Activated naive CD8-positive, alpha-beta T cell treated with anti-CD3 and anti-CD28 coated beads, Interleukin-2, amount 50 U/mL, for 24 hours (primary cell): ENCODE measurements at places on chromosomes 3 and 15.

GRCh38 chr3:32856355-32856889 is 38.6 kb downstream of the TRIM71 start:
- no peak for DNase-seq

DNA sequence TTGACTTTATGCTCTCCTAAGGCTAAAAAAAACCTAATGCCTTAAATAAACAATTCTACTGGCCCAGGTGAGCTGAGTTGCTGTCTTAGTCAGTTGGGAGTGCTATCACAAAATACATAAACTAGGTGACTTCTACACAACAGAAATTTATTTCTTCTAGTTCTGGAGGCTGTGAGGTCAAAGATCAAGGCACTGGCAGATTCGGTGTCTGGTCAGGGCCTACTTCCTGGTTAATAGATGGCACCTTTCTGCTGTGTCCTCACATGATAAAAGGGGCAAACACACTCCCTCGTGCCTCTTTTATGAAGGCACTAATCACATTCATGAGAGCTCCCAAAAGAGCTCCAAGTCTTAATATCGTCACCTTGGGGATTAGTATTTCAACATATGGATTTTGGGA is 11.5 kb upstream of the TBL1XR1 start:
- no peak for DNase-seq

DNA sequence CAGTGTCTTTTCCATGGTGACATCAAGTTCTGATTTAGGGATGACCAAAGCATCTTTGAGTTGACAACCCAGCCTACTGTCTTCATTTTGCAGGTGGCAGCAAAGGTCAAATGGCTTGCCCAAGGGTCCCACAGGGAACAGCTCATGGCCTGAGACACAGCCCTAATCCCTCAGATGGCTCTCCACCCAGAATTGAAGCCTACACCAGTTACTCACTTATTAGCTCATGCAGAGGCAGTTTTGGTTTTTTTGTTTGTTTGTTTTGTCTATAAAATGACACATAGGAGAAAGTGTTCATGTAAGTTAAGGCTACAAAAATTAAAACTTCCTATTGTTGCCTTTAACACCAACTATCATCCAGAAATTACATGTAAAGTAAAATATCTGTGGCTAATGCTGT is 167.9 kb downstream of the OSBPL10 start:
- DNase-seq = no peak

DNA sequence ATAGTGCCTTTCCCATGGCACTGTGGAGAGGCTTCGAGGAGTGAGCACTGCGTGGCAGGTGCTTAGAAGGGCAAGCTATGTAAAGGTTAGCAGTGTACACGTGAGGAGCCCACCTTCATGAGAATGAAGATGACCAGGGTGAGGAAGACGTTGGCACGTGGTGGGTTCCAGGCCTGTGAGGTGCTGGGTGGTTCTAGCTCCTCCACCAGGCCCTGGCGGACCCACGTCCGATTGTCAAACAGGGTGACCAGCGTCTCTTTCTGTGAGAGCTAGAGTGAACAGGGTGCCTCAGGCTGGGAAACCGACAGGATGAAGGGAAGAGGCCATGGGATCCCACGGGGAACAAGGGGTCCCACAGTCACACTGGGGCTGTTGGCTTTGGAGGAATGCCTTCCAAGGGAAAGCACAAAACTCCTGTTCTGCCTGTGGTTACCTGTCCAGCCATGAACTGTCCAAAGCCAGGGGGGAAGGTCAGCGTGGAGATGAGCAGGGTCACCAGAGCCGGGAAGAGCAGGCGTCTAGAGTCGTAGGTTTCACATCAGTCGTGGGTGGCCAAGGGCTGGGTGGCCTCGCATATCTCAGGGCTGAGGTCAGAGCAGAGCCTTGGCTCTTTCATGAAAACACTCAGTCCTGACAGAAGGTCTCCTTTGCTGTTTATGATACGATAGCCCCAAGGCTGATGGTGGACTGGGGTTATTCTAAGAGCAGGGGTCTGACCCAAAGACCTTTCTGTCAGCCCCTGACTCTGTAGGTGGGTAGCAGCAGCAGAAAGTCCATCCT is 6.0 kb downstream of the CLCN2 start:
- no peak for DNase-seq

- no peak for DNase-seq
These were observed 503.6 kb downstream of the SHQ1 start for GRCh38 chr3:72344647-72345046.

DNA sequence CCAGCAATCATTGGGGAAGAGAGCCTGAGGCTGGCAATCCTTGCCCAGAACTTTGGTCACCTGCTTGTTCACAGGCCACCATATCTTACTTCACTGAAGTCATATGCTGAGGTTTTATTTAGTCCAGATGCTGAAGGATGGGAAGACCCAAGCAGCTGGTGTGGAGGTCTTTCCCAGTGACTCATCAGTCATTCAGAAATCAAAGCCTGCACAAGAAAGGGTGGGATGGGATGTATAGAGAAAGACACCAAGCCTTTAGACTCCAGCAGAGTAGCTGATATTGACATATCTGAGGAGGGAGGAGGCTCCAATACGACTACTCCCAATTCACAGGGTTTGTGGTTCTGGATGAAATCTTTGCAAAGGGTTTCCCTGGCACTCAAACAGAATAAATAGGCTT is 13.0 kb upstream of the PHLDB2 start:
- no peak for DNase-seq

- no peak for DNase-seq
These were observed 141.2 kb downstream of the HCN4 start for GRCh38 chr15:73227433-73228056.

DNA sequence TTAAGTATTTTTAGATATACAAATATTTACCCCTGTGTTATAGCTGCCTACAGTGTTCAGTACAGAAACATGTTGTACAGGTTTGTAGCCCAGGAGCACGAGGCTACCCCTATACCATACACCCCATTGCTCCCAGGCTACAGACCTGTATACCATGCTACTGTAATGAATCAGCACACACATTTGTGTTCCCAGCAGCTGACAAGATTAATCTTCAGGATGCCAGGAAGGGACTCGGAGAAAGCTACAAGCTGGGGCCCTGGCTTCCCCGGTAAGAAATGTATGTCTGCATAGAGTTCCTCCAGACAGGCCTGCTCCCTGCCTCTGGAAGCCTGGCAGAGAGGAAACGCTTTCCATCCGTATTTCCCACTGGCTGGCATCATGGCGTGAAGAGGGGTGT is 136.5 kb downstream of the XXYLT1 start:
- DNase-seq = no peak

- DNase-seq = no peak
These were observed 152.9 kb upstream of the RGMA start for GRCh38 chr15:93241696-93242585.
